COLO829 (cell line): ENCODE measurements at places on chromosomes 7 and 10.
A peak's percentile ranks its signal among the peaks of the same experiment; 100 is the strongest.

DNA sequence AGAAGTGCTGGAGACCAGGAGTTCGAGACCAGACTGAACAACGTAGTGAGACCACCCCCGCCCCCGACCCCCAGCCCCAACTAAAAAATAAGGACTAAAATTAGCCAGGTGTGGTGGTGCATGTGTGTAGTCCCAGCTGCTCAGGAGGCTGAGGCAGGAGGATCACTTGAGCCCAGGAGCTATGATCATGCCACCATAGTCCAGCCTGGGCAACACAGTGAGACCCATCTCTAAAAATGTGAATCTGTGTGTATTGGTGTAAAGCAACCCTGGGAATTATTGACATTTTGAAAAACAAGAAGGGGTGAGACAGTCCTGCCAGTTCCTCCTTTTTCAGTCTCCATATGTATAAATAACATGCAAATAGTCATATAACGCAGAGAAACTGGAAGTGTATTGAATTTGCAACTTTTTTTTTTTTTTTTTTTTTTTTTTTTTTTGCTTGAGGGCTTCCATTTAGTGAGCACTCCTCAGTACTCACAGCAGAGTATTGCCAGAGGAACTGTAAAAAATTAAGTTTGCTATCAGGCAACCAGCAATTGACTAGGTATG is 3.4 kb upstream of the ITGB1 start:
- no peak for DNase-seq

- DNase-seq = no peak
Observed at GRCh38 chr10:33314811-33315561, 19.5 kb downstream of the NRP1 start.

GRCh38 chr10:8034466-8035005 is 20.0 kb upstream of the GATA3 start:
- DNase-seq = no peak

DNA sequence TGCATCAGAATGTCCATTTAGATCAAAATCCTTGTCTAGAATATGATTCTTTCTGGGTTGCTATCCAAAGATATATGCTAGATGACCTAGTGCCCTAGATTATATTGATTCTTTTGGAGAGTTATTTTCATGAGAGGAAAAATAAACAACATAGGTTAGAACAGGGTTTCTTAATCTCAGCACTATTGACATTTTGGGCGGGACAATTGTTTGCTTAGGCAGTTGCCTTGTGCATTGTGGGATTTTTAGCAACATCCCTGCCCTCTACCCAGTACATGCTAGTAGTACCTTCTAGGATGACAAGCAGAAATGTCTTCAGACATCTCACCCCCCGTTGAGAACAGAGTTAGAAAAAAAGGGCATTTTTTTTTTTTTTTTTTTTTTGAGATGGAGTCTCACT is 25.1 kb upstream of the LAMB1 start:
- DNase-seq = no peak

GRCh38 chr10:86305521-86305920 is 61.1 kb downstream of the GRID1 start:
- no peak for DNase-seq

DNA sequence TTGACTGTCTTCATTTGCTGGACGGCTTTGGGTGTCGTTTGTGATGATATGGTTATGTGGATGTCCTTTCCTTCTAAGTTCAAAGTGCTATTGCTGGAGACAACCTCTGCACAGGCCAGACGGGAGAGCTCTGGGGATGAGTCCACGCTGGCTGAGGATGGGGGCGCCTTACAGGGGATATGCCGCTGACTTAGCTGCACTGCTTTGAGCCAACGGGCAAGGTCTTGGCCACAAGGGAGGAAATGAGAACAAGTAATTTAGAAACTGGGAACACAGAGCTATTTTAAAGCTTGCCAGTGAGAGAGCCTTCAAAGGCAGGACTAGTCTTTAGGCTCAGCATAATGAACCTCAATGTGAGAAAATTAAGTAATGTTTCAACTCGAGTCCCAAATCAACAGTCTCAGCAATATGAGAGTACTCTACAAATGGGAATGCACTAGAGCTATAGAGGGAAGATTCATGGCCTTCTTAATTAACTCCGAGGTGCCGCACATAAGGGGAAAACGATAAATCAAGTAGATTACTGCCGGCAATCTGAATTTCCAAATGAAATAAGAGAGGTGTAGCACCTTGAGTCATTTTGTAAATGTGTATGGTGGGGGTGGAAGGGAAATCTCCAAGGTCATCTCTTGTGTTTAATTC is 209.3 kb downstream of the JAZF1 start:
- no peak for DNase-seq

DNA sequence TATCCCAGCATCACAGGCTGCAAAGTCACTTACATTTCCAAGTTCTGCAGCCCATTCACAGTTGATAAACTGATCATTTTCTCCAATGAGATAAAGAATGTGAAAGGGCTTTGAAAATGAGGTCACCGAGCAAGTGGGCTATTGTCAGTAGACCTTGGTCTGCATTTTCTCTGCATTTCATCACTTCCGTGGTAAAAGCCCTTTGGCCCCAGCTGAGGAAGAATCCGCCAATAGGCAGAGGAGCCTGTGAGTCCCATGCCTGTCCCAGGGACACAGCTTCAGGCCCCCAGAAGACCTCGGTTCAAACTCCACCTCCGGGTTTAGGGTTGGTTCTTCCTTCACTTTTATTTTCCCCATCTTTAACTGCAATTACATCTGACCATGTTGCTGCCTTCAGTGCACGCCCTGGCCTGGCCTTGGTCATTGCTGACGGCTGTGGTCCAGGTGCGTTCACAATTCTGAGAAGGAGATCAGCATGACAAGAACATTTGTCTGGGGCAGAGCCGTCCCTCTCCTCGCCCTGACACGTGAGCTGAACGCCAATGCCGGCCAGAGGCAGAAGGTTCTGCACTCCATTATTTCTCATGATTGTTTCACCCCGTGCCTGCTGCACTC is 292.5 kb downstream of the TCERG1L start:
- DNase-seq = no peak

DNA sequence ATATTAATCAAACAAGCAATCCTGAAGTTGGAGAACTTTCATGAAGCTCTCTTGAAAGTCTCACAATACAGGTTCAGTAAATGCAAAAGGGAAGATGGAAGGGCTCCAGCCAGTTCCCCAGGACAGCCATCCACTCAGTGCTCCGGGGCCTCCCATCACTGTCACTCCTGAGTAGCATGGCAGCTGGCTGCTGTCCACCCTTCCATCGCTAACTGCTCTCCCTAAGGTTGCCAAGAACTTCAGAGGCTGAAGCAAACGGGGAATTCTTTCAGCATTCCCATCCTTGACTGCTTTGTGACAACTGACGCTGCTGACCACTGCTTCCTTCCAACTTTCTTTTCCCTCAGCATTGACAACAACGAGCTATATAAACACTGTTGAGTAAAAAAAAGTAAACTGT is 69.1 kb downstream of the VPS41 start:
- no peak for DNase-seq

DNA sequence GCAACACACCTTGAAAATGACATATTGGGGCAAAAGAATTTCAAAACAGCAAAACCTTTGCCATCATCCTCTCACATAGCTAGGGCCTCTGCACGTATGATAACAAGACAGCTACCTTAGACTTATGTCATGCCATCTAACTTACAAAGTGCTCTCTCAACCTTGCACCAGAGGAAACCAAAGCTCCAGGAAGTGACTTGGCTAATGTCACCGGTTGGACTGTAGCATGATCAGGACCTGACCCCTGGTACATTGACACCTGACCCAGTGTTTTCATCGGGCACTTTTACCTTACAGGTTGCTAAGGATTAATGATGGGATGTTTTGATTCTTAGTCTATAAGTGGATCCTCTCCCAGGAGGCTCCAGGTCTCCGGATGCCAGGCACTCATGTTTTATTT is 529.8 kb upstream of the GALNT17 start:
- no peak for DNase-seq

DNA sequence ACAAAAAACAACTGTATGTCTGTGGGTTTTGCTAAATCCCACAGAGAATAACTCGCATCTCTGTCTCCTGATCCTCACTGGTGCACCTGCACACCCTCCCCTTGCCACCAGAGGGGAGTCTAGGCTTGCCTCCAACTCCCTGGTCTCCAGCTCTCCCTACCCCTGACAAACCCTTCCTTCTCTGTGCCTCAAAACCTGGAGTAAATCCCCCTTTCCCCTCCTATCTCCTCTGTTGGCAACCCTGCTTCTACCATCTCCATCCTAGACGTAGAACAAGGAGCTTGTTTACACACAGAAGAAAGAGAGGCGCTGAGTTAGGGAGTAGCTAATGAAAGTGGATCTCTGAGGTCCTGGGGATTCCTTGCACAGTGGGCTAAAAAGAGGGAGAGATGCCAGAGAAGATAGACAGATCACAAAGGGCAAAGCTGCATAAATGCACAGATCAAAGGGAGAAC is 6.0 kb downstream of the MBLAC1 start:
- DNase-seq = peak; percentile 88

GRCh38 chr10:52082307-52082706 is 231.8 kb upstream of the DKK1 start:
- DNase-seq = no peak

GRCh38 chr10:45447416-45447815 is 73.4 kb downstream of the ALOX5 start:
- no peak for DNase-seq

DNA sequence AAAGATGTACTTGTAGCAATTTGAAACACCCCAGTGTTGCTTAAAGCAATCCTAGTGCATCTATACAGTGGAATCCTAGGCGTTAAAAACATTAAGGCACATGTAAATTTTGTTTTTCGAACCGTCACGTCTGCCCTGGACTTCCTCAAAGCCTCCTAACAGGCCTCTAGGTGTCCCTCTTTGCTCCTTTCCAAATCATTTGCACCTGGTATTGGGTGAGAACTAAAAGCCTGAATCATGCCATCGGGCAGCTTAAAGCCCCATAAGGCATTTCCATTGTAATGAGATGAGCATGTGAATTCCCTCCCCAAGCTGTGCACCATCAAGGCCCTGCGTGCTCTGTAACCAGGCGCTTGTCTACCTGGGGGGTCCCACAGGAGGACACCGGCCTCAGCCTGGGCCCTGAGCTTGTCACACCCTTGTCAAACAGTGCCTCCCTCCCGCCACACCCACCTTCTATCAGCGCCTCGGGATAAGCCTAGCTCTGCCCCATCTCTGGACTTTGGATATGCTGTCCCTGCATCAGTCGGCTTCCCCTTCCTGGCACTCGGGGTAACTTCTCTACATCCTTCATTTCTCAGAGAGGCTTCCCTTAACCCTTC is 89.2 kb downstream of the WDR11 start:
- DNase-seq = no peak

GRCh38 chr10:52805414-52806285 is 33.1 kb upstream of the MBL2 start:
- no peak for DNase-seq
